ENCODE measurements at places on chromosomes 2 and 18.

- no peak for ATAC-seq
These were observed 266.3 kb downstream of the MTX2 start for GRCh38 chr2:176535467-176536113.

GRCh38 chr2:75102011-75102410, 97.3 kb downstream of the TACR1 start:
- no peak for ATAC-seq

DNA sequence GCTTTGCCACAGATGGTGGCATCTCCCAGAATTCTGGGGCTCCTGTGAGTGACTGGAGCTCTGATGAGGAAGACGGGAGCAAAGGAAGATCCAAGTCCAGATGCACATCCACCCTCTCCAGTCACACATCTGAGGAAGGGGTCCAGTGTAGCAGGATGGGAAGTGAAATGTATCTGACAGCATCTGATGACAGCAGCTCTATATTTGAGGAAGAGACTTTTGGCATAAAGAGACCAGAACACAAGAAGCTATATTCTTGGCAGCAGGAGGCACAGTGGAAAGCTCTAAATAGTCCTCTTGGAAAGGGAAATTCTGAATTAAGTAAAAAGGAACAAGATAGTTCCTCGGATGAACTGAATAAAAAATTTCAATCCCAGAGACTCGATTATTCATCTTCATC, 23.5 kb upstream of the C1GALT1C1L start:
- ATAC-seq, result no peak

DNA sequence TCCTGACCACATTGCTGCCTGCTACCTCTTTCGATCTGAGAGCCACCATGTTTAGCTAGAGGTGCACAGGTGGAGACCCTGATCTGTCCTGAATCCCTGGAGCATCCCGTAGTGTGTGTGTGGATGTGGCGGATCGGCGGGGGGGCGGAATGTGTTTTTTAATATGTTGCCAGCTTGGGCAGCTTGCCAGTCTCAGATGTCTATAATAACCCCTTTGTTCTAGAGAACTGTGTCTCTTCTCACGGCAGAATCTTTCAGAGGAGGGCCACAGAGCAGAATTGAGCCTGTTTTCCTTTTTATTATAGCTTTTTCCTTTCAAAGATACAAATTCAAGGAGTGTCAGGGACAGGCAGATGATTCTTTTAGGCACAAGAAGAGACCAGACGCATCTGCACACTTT, 934.1 kb upstream of the KLHL29 start:
- no peak for ATAC-seq

DNA sequence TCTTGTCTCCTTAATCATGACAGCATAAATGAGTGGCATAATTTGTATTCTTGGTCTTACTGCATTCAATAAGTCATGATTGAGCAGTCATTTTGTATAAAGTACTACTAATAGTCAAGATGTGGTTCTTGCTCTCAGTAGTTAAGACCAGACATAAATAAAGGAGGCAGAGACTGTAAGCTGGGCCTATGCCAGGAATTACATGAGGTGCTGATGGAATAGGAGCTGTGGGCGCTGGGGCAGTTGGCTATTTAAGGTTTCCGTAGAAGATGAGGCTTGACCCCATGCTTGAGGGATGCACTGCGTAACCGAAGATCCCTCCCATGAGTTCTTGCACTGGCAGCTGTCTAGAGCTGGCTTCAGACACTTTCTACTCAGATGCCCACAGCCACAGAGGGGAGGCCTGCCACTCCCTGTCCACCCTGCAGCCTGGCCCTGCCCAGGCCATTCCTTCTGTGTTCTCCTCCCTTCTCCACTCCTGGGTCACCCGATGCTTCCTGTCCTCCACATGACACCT, 150.9 kb upstream of the REV1 start:
- ATAC-seq, result peak; percentile 13

GRCh38 chr2:121721926-121722325, 14.7 kb downstream of the NIFK start:
- no peak for ATAC-seq

- ATAC-seq, result no peak
These were observed at the start of gene VIT for GRCh38 chr2:36696533-36696932. VIT (plus strand) TSS chr2:36696707; CDS start chr2:36716371, 19,664 bp downstream.

GRCh38 chr2:45343251-45344017, 267.6 kb downstream of the SRBD1 start:
- no peak for ATAC-seq

- ATAC-seq, result no peak
These were observed 563.1 kb upstream of the FAM98A start for GRCh38 chr2:34162231-34162630.

GRCh38 chr2:85468704-85469349, 50.3 kb downstream of the SH2D6 start:
- ATAC-seq, result peak; percentile 36

GRCh38 chr18:76432274-76432755, 62.7 kb downstream of the ZNF516 start:
- ATAC-seq, result no peak

- ATAC-seq, result peak; percentile 82
These were observed 75.8 kb downstream of the ACTR3 start for GRCh38 chr2:113965644-113966043.

DNA sequence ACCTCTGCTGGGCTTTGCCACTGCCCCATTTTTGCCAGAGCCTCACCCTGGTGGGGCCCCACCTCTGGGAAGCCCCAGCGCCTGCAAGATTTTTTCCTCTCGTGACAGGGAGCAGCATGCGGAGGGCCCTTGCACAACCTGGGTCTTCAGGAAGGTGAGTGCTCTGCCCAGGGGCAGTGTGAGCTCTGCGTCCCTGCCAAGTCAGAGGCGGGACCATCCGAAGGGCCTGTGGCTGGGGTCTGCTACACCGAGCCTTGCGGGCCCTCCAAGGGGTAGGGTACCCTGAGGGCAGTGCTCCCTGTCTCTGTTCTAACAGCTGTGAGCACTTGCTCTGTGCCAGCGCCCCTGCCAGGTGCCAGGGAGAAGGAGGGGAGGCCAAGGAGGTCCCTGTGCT, 5.8 kb upstream of the ODC1 start:
- ATAC-seq, result no peak

- ATAC-seq, result peak; percentile 100
These were observed 48.7 kb upstream of the NBEAL1 start for GRCh38 chr2:202965810-202966460.

- no peak for ATAC-seq
These were observed 288.2 kb downstream of the CTNNA2 start for GRCh38 chr2:79801082-79801481.

- ATAC-seq, result no peak
These were observed 257.8 kb upstream of the STON1 start for GRCh38 chr2:48272199-48272598.

GRCh38 chr18:36630917-36631316, 197.9 kb downstream of the TPGS2 start:
- ATAC-seq, result no peak

DNA sequence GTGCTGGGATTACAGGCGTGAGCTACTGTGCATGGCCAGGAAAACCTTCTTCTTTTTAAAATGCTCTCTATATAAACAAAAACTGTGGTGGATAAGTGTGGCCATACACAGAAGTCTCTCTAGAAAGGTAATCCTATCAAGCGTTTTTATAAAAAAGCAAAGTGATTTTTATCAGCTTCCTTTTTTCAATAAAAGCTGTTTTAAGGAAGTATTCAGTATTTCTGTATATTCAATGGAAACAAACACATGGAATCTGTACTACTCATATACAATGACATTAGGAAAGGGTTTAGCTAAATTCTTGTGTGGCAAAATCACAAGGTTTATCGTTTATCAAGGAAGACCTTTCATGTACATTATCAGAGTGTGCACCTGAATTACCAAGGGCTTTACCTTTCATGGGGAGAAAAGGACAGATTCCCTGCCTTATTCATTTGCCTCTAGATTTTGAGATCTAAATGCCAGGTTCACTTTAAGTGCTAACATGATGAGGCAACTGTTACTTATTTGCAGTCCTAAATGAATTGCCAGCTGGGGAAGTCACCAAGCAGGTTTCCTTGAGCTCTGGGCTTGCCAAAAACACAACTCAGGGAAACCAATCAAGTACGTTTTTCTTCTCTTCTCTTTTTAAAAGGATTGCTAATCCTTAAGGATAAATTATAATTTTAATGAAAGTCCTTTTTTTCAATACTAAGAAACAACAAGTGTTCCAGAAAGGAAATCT, 70.8 kb downstream of the RTN4 start:
- ATAC-seq, result no peak

- ATAC-seq, result no peak
These were observed 74.7 kb upstream of the TLK1 start for GRCh38 chr2:171235262-171235881.
